ENCODE measurements at places on chromosomes 6 and 20.

DNA sequence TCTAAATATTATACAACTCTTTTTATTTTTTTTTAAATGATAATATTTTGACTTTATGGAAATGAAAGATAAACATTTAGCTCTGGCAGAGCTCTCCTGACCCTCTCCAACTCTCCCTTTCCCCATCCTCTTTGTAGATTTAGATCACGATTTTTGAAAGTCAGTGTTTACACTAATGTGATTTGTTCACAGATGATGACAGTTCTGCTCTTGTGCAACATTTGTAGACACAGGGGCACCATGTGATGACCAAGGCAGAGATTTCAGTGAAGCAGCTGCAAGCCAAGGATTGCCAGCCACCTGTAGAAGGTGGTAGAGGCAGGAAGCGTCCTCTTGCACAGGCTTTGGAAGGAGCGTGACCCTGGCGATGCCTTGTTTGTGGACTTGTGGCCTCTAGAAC lies 483.2 kb downstream of the QKI start:
- DNase-seq = no peak

- DNase-seq = no peak
Measured at GRCh38 chr20:51412333-51412871, 130.1 kb downstream of the NFATC2 start.

- no peak for DNase-seq
Measured at GRCh38 chr20:55415567-55416142, 589.7 kb downstream of the CBLN4 start.

GRCh38 chr6:43940393-43941087 lies 170.5 kb downstream of the VEGFA start:
- no peak for DNase-seq

GRCh38 chr6:10219510-10219909 lies 195.4 kb downstream of the TFAP2A start:
- DNase-seq = no peak

DNA sequence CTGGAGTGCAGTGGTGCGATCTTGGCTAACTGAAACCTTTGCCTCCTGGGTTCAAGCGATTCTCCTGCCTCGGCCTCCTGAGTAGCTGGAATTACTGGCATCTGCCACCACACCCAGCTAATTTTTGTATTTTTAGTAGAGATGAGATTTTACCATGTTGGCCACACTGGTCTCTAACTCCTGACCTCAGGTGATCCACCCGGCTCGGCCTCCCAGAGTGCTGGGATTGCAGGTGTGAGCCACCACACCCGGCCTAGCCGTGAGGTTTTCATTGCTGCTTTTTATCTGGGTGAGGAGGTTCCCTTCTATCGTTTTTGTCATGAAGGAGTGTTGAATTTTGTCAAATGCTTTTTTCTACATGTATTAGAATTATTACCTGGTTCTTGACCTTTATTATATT lies 23.9 kb downstream of the SRC start:
- no peak for DNase-seq

DNA sequence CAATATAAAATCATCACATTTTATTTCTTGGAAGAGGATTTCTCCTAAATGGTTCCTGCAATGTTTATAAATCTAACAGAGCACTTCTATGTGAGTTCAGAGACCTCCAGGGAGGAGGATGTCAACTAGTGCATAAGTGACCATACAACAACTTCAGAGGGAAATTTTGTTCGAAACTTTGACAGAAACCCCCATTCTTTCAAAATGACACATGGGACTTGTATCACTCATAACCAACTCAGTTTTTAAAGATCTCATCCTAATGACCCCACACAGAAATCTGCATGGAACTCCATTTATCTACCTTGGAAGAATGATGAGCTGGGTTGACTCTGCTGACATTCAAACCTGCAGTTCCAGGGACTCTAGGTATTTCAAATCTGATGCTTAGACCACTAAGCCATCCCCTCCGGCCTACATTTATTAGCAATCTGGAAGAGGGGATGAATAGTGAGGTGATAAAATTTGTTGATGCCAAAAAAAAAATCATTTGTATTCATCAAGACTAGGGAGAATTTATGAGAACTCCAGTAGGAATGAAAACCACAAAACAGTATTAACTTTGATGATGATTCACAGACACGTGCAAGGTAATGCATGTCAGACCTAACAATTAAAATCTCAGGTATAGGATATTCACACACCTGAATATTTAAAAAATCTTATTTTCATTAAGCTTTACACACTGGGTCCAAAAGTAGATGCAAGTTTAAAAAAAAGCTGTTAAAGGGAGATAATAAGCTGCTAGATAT lies 153.0 kb downstream of the REV3L start:
- DNase-seq = no peak

- no peak for DNase-seq
Measured at GRCh38 chr6:110609101-110609500, 132.7 kb upstream of the SLC22A16 start.

GRCh38 chr6:116136933-116137340 lies 11.0 kb upstream of the COL10A1 start:
- no peak for DNase-seq

DNA sequence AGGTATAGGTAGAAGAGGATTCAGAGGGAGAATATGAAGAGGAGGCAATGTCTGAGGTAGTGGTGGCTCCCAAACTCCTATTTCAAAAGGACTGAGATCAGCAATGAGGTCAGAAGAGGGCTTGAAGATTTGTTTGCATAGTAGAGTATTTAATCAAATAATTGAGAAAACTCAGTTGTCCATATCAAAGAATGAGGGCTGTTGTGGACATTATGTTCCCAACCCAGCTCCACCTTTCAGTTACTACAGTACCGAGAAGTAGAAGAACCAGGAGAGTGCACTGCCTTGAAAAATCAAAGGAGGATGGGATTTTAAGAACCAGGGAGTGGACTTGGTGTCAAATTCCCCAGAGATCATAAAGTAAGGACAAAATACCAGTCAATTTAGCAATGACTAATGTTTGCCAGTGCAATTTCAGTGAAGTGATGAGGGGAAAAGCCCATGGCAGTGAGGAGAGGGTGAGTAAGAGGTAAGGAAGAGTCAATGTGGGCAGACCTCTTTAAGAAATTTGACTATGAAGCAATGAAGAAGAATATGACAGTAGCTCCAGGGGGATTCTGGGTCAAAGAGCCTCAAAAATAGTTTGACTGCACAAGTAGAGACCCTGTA lies 382.4 kb downstream of the PKHD1 start:
- no peak for DNase-seq

GRCh38 chr6:37517411-37517812 lies 17.7 kb upstream of the CCDC167 start:
- no peak for DNase-seq

- no peak for DNase-seq
Measured at GRCh38 chr6:139525415-139525814, 151.0 kb upstream of the CITED2 start.

GRCh38 chr6:31293343-31293742 lies 21.5 kb upstream of the HLA-C start:
- DNase-seq = no peak

DNA sequence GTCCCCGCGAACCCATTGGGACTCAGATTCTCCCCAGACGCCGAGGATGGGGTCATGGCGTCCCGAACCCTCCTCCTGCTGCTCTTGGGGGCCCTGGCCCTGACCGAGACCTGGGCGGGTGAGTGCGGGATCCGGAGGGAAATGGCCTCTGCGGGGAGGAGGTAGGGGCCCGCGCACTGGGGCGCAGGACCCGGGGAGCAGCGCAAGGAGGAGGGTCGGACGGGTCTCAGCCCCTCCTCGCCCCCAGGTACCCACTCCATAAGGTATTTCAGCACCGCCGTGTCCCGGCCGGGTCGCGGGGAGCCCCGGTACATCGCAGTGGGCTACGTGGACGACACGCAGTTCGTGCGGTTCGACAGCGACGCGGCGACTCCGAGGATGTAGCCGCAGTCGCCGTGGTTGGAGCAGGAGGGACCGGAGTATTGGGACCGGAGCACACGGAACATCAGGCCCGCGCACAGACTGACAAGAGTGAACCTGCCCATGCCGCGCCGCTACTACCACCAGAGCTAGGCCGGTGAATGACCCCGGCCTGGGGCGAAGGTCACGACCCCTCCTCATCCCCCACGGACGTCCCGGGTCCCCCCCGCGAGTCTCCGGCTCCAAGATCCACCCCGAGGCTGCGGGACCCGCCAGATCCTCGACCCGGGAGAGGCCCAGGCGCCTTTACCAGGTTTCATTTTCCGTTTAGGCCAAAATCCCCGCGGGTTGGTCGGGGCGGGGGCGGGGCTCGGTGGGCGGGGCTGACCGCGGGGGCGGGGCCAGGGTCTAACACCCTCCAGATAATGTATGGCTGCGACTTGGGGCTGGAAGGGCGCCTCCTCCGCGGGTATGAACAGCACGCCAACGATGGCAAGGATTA lies 15.7 kb upstream of the HLA-A start:
- DNase-seq = no peak

GRCh38 chr6:5569491-5569890 lies 308.2 kb downstream of the FARS2 start:
- DNase-seq = no peak

GRCh38 chr20:6623989-6624388 lies 143.5 kb upstream of the BMP2 start:
- no peak for DNase-seq

GRCh38 chr6:44712353-44713111 lies 325.0 kb downstream of the CDC5L start:
- DNase-seq = no peak

DNA sequence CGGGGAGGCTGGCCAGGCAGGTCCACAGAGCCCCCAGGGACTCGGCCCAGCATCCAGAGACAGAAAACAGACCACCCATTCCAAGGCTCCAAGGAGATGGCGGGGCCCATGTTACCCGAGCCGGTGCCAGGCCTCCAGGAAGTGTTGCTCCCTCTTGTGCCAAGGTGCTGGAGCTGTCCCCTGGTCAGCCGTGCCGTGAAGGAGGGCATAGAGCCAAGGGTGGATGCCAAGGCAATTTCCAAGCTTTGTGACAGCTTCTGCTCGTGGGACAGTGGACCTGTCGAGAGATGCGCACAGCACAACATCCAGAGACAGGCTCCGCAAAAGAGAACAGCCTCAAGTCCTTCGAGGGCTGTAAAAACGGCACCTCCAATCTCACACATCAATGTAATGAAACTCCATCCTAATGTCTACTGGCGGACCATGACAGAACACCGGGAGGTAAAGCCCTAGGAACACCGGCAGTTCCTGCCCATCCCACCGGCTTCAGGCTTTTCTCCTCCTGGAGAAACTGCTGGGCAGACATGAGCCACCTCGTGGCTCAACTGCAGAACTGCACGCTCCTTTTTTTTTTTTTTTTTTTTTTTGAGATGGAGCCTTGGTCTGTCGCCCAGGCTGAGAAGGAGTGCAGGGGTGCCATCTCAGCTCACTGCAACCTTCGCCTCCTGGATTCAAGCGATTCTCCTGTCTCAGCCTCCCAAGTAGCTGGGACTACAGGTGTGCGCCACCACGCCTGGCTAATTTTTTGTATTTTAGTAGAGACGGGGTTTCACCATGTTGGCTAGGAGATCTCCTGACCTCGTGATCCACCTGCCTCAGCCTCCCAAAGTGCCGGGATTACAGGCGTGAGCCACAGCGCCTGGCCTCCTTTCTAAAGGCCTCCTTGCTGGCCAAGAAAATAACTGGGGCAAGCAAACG lies 30.9 kb upstream of the AVP start:
- DNase-seq = no peak

All from GM04504 (cell line).